Kasumi-1 (cell line): ENCODE measurements at places on chromosomes 6 and 20.

DNA sequence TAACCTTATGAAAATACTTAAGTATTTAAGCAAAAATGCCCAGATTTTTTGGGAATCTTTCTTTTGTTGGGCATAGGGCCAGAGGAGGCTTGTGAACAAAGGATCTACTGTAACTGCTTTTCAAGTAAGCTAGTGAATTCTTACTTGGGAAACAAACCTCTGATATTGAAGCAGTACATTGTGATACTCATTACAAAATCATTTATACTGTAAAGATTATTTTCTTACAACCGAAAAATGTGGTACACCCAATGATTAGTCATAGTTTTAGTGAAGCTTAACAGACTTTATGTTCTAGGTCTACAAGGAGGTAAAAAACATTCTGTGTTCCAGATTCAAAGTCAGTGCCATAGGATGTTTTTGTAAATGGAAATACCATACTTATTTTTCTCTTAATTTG is 272.9 kb upstream of the KCNQ5 start:
- DNase-seq, result no peak

DNA sequence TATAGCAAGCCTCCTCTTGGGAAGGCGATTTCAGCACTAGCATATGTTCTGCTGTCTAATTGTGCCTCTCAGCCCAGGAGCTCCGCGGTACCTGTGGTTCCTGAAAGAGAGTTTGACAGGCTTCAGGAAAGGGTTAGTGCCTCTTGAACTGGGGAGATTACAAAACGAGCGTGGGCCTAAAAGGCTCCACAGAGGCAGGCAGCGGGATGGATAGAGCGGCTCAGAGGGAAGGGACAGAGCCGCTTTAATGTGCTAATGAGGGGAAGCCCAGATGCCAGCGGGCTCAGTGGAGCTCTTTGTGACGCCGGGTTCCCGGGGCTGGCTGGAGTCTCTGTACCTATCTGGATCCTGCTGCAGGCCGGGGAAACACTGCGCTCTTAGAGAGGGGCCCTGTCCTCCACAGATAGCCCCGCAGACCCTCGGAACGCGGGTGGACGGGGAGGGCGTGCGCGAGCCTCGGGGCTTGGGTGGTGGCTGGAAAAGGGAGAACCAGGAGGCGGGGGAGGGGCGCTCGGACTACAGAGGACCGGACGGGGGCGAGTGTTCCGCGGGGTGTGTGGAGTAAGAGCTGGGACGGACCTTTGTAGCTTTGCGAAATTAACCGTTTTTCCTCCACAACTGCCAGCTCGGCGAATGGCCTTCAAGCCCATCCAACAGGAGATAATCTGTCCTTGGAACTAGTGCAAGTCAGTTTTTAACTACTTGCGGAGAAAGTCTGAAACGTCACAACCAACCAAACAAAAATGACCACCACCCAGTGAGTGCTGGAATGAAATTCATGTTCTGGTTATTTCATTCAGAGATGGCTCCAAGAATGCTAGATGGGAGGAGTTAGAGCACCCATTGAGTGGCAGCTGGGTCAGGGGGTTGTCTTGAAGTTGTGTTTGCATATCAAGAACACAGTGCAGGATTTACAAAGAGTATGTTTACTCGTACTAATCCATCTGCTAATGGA is 13.0 kb downstream of the SLC35F1 start:
- DNase-seq, result no peak

- no peak for DNase-seq
These were observed 2.4 kb downstream of the KLC4 start for GRCh38 chr6:43061861-43062260.

GRCh38 chr6:53741034-53741823 is 53.6 kb upstream of the LRRC1 start:
- DNase-seq, result no peak
